ENCODE measurements at places on chromosomes 3 and 15.

- DNase-seq, result no peak
Observed at GRCh38 chr3:29268651-29269050, 12.2 kb upstream of the RBMS3 start.

DNA sequence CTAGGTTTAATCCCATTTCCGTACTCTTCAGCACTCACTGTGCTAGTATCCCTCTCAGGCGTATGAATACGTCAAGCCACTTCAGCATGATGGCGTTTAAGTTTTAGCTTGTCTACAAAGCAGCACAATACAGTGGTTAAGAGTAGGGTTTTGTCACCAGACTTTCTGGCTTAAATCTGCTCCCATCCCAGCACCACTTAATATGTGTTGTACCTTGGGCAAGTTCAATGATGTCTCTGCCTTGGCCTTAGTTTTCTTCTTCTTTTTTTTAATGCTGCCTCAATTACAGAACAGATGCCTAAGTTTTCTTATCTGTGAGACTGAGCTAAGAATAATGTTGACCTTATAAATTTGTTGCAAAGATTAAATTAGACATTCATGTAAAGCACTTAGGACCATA lies 152.9 kb upstream of the CTDSPL start:
- DNase-seq, result no peak

GRCh38 chr3:171028025-171028778 lies 1.7 kb upstream of the SLC2A2 start:
- DNase-seq, result peak; percentile 13

DNA sequence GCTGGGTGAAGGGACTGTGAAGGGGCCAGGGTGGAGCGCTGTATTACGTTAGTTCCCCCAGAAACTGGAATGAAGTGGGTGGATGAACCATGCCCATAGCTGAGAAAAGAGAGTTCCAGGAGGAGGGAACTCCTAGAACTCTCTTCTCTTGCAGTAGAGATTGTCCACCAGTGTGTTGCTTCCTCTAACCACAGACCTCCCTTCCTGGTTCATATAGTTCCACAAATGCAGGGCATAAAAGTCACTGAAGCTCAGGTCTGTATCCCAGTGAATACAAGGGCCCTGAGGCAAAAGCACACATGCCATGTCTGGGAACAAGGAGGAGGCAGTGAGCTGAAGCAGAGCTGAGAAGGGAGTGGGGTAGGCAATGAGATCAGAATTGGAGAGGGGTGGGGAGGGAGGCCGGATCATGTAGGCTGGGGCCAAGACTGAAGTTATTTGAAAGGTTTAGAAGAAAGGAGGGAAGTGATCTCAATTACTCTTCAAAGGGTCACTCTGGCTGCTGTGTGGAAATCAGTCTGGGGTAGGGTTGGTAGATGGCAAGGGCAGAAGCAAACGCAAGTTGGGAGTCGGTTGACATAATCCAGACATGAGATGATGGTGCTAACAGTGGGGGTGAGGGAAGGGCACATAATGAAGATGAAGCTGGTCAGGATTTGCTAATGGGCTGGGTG lies 6.5 kb downstream of the A4GNT start:
- DNase-seq, result peak; percentile 83

DNA sequence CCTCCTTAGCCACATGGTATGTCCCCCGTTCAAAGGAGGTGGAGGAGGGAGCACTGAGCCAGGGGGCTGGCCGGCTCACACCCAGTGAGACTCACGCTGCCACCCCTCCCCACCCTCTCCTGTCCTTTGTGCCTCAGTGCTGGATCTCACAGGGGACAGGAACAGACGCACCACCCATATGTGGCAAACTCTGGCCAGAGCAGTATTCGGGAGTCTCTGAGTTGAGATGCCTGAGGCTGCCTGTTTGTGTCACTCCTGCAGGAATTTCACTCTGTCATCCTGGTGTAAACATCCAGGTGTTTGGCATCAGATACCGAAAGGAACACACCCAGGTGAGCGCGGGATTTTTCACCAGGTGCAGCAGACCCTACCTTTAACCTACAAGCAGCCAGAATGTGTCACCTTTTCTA lies 25.7 kb downstream of the RGMA start:
- no peak for DNase-seq

DNA sequence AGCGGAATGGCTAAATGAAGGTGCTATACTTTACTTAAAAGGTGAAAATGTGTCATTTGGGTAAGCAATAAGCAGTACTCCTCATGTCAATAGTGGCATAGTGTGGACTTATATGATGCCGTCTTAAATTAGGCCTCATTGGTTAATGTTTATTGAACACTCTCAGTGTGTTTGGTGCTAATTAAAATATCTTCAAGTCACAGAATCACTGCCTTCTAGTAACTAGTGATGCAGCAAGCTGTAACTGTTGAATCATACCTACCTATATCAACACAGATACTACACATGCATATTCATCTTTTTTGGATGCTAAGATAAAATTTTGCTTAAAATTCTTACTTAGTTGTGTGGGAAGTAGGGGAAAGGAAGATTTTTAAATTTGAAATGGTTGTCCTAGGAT lies 30.7 kb downstream of the ARHGAP31 start:
- no peak for DNase-seq

DNA sequence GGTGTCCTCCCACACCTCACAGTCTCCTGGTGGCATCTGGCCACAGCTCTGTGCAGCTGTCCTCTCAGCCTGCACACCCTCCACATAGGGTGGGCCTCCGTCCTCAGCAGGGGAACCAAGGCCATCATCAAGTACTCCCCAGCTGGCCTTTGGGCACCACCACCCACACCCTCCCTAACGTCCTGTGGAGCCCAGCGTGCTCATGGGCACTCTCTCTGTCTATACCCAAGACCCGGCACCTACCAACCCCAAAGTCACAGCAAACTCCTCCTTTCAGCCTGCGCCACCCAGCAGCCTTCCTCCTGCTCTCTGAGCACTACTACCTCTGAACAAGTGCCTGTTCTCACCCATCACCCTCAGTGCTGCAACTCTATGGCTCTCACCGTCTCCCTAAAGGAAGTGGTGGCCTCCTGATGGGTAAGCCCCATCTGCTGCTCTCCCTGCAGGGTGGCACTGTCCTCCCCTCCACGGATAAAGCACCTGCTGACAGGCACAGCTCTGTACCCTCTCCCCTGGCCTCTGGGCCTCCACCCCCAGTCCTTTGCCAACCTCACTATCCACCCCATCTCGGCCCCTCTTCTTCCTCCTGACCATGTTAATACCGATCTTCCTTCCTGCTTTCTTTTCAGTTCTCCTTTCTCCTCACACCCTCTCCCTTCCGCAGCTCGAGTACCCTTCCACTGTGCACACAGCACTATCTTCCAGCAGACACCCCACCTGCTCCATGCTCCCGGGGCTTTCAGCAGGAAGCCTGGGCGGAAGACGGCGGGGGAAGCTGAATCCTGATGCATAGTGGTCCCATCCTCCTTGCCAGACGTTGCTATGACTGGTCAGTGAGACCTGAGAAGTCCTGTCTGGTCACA lies 31.5 kb downstream of the SLC41A3 start:
- DNase-seq, result no peak

- no peak for DNase-seq
Observed at GRCh38 chr15:52287114-52287513, 8.5 kb downstream of the MYO5C start.

DNA sequence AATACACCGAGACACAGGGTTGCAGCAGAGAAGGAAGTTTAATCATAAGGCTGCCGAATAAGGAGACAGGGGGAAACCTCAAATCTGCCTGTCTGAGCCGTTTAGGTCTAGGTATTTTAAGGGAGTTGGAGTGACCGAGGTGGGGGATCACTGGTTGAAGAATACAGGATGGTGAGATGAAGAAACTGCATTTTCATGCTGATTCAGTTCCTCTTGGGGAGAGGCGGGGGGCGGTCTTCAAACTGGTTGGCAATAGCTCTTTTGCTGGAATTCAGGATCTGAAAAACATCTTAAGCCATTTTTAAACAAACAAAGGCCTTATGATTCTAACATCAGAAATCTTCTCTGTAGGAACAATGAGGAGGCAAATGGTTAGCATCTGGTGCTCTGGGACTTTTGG lies 699.5 kb upstream of the CFAP20DC start:
- peak; percentile 45 for DNase-seq

DNA sequence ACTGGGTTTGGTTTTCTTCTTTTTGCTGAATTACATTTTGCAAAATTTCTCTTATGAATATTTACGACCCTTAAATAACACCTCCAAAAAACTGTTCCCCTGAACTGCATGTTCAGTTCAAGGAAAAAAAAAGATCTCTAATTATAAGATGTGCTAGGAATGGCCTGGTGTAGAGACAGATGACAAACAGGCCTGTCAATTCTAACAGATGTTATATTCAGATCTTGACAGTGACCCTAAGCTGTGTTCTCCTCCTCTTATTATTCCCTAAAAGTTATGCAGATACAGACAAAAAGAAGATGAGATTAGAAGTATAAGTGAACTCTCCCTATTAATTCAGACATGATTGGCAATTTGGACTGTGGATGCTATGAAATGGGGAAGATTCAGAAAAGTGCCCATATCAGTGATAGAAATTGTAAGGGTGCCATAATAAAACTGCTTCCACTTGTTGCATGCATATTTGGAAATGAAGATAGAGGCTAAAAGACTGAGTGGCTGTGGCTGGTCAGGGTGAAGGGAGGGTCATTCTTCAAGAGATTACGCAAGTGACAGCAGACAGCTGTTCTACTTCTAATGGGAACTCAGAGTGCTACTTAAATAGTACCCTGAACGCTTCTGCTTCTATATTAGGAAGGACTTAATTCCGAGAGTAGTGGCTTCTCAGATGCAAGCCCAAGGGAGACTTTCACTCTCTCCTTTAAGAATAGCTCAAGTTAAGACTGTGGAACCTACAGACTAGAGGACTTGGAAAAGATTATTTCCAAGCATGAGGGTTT lies 75.5 kb downstream of the ADAMTS9 start:
- no peak for DNase-seq

DNA sequence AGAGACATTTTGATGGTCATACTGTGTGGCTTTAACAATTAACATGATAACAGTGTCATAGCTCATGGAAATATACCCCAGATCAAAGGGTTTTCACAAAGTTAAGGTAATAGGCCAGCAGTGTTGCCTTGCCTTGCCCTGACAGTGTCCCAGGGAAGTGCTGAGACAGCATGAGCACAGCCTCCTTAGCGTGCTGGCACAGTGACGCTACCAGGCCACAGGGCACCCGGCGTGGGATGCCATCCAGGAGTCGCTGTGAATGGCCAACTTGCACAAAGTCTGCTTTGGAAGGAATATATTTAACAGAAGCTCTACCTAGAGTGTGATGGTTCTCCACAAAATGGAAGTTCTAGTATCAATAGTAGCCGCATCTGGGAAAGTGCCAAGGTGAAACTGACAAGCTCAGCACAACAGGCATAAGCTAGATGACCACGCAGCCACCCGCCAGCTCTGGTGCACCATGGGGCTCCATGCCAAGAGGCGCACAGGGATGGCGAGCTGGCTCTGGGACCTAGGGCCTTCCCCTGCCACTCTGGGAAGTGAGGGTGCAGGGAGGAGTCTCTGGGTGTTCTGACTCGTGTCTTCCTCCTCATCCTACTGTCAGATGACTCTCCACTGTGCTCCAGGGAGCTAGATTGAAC lies 86.2 kb downstream of the GABRB3 start:
- no peak for DNase-seq

- no peak for DNase-seq
Observed at GRCh38 chr15:36653851-36654250, 74.4 kb downstream of the CDIN1 start.

GRCh38 chr15:70195171-70195570 lies 97.5 kb upstream of the TLE3 start:
- no peak for DNase-seq

GRCh38 chr15:57205996-57206395 lies 170.3 kb upstream of the CGNL1 start:
- no peak for DNase-seq

DNA sequence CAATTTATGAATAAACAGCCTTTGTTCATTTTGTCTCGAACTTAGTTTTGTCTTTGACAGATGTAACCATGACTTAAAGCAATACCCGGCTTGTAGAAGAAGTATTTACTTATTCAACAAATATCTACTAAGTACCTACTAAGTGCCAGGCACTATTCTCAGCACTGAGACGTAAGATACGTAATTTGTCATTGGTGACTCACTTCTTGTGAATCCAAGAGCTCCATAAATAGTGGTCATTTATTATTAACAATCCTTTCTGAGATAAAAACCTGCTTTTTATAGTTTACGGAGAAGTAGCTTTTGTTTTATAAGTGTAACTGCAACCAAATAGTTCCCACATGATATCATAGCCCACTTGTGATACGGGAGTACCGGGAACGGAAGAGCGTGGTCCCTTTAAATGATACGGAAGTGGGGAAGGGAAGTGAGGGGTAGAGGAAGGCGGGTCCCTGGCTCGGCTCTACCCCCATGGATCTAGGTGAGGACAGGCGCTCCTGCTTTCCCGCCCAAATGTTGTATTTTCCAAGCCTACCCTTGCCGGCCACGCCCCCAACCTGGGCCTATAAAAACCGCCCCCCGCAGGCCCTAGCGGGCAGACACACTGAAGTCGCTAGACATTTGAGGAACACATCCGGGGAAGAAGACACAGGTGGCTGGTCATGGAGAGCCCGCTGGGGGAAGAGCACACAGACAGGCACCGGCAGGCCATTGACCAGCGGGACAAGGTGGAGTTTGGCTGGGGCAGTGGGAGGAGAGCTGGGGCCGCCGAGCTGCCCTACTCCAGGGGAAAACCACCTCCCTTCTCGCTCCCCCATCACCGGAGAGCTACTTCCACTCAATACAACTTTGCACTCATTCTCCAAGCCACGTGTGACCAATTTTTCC lies at the start of gene SAMMSON:
TSS of gene SAMMSON (plus strand) at position 594 of the 888 bp plus-strand sequence.
- DNase-seq, result no peak

DNA sequence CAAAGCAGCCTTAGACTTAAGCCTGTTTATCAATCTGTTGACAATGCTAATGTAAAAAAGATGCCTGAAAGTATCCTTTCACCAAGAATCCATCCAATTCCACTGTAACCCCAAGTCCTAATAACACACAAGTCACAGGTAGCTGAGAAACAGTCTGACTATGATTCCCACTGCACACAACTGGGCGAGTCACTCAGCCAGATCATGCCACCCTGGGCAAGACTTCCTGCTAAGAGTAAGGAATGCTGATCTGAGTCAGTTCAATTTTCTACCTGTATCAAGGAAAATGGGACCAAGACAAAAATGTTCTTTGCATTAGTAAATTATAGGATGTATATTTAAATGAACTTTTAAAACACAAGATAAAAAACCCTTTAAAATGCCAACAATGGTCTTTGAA lies 33.3 kb downstream of the NPTN start:
- no peak for DNase-seq

DNA sequence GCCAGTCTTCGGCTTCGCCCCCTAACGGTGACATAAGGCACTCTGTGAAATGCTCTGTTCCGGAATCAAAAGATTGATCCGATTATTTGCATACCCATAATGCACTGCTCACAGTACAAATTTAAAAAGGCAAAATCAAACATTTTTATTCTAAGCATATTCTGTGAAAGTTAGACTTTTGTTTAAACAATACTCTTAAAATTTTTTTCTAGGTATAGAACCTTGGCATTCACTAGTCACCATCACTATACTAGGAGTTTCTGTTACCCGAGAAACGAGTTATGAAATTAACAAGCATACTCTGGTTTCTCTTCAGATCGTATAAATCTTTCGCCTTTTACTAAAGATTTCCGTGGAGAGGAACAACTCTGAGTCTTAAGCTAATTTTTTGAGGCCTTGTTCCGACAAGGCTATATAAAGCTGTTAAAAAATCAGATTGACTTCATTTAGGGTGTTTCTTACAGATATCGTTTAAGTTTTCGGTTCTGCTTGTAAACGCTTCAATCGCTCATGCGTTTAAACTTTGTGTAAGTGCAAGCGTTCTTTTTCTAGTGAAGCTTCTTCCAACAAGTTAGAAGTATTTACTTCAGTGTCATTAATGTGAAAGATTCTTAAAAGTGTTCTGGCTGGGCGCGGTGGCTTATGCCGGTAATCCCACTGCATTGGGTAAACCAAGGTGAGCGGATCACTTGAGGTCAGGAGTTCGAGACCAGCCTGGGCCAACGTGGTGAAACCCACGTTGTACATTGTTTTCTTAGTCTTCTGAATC lies at the start of gene RNU5B-1:
TSS of gene RNU5B-1 (plus strand) at position 297 of the 769 bp plus-strand sequence.
- peak; percentile 90 for DNase-seq
